RWPE2 (cell line): ENCODE measurements at places on chromosomes 5 and 9.

- no peak for DNase-seq
Observed at GRCh38 chr5:59661311-59661710, 232.2 kb downstream of the PDE4D start.

DNA sequence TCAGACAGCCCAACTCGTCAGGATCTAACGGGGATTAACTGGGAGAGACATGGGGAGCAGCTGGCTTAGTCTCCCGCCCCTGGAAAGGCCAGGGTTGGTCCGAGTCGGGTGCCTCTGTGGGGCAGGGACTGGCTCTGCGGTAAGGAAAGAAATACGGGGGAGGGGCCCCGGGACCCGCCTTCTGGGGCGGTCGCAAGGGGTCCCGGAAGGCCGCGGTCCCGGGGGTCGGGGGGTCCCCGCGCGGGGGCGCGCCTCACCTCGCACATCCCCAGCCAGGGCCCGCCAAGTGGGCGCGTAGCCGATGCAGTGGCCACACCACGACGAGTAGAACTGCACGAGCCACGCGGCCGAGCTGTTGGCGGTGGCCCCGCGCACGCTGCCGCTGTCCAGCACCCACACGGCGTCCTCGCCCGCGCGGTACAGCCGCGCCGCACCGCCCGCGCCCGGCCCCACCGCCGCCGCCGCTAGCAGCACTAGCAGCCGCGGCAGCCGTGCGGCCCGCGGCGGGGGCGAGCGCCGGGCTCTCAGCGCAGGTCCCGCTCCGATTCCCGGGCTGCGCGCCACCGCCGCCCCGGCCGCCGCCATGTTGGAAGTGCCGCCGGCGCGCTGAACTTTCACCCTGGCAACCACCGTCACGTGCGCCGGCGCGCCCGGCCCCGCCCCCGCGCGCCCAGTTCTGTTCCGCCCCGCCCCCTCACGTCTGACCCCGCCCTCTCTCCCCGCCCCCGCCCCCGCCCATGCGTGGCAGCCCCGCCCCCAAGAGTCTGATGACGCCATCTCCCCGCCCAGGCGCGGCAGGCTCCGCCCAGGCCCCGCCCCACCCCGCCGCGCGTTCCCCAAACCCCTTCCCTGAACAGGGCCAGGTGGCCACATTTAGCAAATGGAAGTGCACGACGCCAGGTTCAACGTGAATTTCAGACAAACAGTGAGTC, at the start of gene QSOX2:
Gene QSOX2 (minus strand): TSS at position 594 of the 932 bp plus-strand sequence. CDS start 9 bp downstream, at position 585.
- DNase-seq = no peak

DNA sequence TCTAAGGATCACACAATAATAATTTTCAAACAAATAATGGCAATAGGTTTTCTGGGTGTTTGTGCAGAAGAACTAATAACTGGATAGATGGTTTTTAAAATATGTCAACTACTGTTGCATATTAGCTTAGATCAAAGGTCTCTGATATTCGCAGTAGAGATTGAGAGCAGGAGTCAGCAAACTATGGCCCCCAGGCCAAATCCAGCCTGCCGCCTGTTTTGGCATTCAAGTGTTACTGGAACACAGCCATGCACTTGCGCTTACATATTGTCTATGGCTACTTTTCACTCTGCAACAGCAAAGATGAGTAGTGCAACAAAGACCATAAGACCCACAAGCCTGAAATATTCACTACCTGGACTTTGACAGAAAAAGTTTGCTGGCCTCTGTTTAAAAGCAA, 260.8 kb downstream of the GRIA1 start:
- DNase-seq = no peak

DNA sequence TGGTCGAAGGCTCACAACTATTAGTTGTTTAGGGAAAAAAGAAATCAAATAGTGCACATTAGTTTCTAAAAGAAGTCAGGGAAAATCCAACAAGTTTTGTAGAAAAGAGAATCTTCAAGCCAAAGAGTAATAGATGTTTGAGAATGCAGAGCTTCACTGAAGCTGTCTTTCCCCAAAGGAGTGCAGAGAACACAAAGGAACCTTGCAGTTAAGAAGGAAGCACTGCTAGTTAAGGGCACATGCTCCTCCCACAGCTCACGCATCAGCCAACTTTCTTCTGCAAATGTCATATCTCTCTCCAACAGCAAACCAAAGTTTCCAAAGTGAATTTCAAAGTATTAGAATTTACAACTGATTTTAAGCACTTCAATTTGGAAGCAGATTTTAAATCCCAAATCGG, 116.4 kb upstream of the FST start:
- no peak for DNase-seq

GRCh38 chr9:86481466-86481865, 127.3 kb upstream of the TUT7 start:
- no peak for DNase-seq

DNA sequence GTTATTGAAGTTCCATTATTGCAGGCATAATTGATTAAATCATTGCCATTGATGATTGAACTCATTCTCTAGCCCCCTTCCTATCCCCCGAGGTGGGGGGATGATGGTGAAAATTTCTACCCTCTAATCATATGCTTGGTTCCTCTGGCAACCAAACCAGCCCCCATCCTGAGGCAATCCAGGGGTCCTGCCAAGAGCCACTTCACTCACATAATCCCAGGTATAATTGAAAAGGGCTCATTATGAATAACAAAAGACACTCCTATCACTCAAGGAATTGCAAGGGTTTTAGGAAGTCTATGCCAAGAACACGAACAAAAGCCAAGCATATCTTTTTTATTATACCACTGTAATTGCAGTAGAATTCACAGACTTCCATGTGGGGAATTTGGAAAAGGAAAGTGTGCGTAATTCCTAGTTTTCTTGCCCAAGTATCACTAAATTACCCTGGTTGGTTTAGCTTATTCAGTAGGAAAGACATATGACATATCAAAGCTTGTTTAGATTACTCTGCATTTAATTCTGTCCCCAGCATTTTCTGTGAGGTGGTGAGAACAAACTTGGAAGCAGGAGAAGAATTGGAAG, 130.7 kb upstream of the TAF11L2 start:
- DNase-seq = no peak
